ENCODE measurements at places on chromosomes 3 and 15.

DNA sequence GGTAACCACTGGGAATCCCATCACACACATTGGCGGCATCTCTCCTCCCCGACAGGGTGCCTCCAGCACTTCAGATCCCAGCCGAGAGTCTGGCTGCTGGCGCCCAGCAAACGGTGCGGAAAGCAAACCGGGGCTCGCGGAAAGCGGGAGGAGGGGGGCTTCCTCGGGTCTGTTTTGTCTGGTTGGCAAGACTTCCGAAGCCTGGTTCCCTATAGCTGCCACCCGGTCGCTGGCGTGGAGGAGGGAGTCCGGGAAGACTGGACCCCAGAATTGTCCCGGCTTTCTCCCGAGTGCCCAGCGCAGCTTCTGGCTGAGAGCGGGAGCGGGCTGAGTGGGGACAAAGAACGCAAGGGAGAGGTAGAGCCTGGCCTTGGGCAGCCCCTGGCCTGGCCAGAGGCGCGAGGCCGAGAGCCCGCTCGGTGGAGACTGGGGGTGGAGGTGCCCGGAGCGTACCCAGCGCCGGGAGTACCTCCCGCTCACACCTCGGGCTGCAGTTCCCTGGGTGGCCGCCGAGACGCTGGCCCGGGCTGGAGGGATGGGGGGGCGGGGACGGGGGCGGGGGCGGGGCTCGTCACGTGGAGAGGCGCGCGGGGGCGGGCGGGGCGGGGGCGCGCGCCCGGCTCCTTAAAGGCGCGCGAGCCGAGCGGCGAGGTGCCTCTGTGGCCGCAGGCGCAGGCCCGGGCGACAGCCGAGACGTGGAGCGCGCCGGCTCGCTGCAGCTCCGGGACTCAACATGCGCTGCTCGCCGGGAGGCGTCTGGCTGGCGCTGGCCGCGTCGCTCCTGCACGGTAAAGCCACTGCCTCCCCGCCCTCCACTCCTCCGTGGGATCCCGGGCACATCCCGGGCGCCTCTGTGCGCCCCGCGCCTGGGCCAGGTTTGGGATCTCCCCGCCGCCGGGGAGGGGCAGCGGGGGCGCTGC is at the start of gene CHRNA7:
Gene CHRNA7, plus strand, starts transcription at position 654 of the 920 bp plus-strand sequence. Its CDS starts 80 bp downstream, at position 734.
- DNase-seq = no peak

GRCh38 chr3:16361087-16361486 is 96.1 kb downstream of the OXNAD1 start:
- DNase-seq = no peak

DNA sequence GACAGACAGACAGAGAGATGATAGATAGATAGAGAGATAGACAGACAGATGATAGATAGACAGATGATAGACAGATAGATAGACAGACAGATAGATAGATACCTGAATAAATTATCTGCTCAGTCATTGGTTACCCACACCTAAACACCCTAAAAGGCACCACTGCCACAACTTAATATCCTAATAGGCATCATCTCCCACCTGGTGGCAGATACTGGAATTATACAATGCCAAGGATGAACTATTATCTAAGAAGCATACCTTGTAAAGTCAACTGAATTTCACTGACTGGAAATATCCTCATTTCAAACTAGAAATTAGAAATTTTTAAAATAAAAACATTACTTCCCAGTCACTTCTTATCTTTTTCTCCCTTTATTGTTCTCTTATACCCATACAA is 19.4 kb upstream of the ATP8B4 start:
- no peak for DNase-seq

DNA sequence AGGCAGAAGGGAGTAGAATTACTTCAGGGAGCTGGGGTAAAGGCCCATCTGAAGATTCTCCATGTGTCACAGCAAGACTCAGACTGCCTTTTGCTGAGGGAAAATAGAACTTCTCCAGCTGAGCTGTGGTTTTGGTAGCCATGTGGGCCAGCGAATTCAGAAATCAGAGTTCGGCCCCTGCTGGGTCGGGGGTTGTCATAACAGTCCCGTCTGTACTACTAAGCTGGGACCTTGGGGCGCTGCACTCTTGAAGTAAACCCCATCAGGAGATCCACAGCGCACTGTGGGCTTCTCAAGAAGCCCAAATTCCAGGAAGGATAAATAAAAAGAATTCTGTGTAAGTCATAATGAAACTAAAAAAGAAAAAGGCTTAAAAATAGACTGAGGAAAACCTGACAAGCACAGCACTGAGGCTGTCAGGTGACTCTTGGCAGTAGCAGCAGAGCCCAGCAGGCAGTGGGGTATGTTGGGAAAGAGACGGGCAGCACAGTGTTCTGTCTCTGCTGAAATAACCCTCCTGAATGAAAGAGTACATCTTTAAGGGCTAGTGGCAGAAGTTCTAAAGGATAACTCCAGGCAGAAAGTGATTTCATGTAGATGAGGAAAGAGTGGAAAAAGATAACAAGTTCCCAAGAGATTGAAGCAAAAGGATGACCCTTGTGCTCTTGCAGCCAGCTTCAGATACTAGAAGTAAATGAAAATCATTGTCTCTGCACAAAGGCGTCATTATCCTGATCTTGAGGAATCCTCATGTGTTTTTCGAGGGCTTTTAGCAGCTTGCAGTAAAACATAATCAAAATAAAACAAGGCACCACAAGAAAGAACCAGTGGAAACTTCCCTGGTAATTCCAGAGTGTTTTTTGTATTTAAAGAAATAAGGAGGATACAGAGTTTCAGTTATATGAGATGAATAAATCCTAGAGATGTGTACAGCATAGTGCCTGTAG is 74.5 kb downstream of the RAB7A start:
- DNase-seq = no peak

GRCh38 chr15:88719654-88720053 is 80.8 kb downstream of the ISG20 start:
- DNase-seq = no peak

DNA sequence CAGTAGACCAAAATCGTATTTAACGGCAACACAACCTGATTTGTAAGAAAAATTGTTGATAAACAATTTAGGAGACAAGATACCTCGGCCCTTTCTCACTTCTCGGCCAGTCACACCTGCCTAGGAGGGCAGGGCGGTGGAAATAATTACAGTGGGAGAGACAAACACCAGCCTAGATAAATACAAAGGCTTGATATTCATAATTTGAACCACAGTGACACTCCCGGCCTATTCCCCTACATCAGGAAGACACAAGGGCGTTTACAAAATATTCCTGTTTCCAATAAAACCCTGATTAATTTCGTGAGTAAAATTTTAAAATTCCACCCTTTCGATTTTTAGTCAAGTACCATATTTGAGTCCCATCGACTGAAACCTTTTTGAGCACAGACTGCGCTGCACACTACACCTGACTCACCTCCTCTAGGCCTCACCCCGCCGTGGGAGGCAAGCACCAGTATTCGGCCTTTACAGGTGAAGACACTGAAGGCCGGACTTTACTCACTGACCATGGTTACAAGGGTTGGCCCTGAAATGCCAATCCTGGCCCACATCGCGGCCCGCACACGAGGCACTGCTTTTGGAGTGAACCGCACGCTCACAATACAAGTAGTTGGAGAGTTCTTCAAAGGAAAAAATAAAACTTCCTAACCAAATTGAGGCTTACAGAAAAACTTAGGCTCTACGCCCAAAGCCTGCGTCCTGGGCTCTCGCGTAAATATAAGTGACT is 794 bp downstream of the ARPP19 start:
- DNase-seq = peak; percentile 24

DNA sequence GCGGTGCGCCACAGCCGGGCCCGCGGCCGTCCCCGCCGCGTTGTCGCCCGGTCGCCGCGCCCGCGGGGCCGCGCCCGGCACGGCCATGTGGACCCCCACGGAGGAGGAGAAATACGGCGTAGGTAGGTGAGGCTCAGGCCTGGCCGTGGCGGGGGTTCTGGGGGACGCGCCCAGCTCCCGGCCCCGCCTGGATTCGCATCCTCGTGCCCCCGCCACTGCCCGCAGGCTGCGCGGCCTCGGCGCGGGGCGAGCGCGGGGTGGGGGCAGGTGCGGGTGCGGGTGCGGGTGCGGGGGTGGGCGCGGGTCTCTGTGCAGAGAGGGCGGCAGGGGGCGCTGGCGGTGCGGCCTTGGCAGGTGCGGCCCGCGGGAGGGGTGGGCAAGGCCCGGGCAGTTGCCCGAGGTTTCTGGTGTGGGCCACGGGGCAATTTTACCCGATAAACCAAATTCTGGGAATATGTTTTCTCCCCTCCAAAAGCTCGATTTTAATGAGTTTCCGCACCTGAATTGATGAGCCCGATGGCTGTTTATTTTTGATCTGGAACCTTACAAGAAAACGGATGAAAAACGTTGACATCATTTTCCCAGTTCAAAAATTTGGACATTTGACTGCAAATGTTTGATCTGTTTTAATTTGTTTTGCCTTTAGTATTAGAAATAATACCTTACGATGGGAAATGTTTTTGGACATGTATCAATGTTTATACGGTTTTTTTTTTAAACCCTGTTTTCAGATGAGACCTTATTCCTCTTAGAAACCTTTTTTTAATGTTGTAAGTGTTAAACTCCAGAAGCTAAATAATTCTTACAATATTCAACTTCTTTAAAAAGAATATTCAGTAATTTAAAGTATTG is 678 bp downstream of the DOCK3 start:
- DNase-seq = peak; percentile 25

DNA sequence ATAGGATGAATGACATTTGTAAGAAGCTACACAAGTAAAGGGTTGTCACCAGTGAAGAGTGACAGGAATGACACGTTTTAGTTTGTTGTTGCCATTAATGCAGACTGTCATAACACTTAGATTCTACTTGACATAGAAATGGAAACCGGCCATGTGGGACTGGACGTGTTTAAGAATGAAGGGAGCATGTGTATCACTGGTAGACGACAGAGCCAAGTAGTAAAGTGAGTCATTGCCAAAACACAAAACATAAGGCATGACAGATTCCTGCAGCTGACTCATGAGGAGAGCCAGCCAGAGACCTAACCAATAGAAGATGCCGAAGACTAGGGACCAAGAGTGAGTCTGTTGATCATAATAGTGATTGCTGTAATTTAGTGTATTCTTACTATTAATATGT is 106.2 kb upstream of the PLAAT1 start:
- DNase-seq = no peak

DNA sequence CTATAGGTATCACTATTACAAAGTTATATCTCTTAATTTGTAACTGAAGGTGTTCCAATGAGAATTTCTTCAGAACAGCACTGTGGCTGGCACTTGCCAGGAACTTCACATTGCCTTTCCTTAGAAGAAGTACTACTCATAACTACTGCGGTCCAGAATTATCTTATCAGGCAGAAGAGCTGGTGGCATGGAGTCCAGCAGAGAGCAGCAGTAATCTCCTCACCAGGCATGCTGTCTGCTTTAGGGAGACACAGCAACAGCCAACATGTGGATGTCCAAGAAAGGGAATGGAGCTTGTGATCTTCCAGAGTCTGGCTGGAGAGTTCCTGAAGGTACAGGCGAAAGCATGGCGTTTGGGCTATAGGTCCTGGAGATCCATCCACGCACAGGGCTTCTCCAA is 919.7 kb upstream of the NR2F2 start:
- no peak for DNase-seq

DNA sequence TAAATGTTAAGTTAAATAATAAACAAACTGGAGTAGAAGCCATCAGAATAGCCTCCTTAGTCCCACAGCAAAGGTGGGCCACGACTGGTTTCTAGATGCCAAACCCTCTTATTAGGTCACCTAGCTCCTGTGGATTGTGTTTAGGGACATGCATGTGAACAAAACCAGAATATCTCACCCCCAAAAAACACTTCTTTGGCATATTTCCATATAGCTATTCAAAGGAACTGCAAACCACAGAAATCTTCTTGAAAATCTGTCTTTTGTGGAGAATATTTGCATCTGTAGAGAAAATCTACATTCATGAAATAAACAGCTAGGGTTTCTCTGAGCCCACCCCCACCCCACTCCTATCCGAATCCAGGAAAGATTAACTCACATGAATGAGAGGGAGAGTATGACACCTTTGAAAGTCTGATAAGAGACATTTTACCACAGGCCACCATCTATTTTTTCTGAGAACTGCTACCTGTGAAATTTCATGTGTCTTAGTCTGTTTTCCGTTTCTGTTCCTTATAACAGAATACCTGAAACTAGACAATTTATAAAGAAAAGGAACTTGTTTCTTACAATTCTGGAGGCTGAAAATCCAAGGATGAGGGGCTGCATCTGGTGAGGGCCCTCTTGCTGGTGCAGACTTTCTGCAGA is 159.4 kb downstream of the NEK10 start:
- DNase-seq = no peak

DNA sequence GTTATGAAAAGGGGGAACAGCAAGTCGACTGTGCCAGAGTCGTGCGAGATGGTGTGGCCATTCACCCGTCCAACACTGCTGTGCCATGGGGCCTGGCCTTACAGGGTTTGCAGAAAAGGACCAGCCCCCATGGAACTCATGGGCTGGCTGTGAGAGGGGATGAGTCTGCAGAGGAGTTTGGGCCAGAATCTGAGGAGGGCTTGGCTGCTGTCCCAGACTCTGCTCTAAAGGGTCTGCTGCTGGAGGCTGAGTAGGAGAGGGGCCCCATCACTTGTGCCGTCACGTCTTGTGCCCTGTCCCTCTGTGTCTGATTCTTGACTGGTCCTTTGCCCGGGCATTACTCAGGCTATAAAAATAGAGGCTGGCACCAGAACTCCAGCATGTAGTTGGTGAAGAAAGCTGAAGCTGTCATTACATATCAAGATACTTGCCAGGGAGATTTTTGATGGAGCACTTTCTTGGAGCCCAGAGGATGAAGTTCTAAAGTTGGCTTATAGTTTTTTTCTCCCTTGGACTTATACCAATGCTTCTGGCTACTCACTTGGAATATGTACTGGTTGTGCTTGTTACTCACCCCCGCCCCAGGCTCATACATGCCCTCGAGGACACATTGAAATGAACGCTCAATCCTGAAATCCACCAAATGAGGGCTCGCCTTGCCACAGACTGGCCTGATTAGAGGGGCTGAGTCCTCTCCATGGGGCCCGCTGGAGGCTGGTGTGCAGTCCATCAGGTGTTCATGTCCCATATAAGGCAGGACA is 10.2 kb downstream of the PXYLP1 start:
- DNase-seq = no peak

DNA sequence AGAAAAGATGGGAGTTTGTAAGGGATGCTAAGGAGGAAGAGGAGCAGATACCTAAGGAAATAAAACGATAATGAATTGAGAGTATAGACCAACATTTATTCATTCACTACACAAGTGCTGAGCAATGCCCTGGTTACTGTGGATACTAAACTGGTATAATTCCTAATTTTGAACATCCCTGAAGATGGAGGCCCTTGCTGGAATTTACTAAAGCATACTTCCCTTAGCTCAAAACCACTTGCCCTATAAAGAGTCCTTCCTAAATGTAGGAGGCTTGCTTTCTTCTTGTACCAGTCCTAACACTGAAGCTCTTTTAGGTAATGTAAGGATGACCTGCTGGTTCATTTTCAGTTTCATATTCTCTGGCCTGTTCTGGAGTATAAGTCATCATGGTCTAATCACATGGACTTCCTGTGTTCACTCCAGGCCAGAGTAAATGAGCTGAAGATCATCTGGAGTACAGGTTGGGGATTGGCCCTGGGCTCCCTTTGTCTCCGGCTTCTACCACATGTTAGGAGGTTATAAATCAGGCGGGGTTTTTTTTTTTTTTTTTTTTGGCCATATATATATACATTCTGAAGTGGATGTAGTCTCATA is 40.1 kb upstream of the MTMR10 start:
- no peak for DNase-seq

- DNase-seq = no peak
Observed at GRCh38 chr3:72310419-72311380, 525.8 kb upstream of the PROK2 start.

GRCh38 chr3:197354568-197355001 is 56.2 kb upstream of the DLG1 start:
- no peak for DNase-seq

GRCh38 chr3:170967126-170967525 is 58.7 kb upstream of the EIF5A2 start:
- DNase-seq = no peak
